ENCODE measurements at places on chromosomes 2 and 18.

GRCh38 chr2:4930704-4931103 is 761.5 kb upstream of the SOX11 start:
- no peak for DNase-seq

- no peak for DNase-seq
Observed at GRCh38 chr18:9731380-9731779, 23.3 kb downstream of the RAB31 start.

DNA sequence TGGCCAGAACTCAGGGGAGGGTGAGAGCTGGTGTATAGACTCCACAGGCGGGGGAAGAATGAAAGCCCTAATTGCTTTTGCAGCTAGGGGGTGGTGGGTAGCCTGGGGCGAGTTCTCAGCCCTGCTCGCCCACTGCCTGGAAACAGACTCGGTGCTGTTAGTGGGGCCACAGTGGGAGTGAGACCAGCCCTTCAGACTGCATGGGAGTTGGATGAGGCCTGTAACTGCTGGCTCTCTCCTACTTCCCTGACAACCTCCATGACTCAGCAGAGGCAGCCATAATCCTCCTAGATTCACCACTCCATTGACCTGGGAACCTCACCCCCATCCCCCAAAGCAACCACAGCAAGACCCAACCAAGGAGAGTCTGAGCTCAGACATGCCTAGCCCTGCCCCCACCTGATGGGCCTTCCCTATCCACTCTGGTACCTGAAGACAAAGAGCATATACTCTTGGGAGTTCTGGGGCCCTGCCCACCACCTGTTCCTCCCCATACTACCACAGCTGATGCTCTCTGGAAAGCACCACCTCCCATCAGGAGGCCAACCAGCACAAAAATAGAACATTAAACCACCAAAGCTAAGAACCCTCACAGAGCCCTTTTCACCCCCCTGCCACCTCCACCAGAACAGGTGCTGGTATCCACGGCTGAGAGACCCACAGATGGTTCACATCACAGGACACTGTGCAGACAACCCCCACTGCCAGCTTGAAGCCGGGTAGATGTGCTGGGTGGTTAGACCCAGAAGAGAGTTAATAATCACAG is 226.3 kb downstream of the EIPR1 start:
- DNase-seq: no peak

DNA sequence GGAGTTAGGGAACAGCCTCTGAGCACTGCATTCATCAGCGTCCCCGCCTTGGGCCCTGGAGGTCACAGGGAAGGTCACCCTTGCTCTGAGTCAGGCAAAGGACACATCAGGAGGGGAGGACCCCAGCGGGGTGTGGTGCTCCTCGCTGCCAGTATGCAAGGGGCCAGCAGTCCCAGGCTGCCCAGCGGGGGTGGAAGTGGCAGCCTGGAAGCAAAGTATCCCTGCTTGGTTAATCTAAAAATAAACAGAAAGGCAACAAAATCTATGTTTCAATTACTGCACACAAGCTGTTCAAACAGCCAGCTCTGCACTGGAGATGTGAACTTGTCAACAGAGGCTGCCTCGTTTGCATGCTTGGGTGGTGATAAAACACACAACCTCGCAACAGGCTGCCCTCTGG is 164.1 kb downstream of the KLHL29 start:
- no peak for DNase-seq

GRCh38 chr2:223052548-223053483 is 826 bp downstream of the KCNE4 start:
- DNase-seq: no peak

All from cortex of kidney (tissue), 1 donor.